ENCODE measurements at places on chromosomes 2 and 18.

DNA sequence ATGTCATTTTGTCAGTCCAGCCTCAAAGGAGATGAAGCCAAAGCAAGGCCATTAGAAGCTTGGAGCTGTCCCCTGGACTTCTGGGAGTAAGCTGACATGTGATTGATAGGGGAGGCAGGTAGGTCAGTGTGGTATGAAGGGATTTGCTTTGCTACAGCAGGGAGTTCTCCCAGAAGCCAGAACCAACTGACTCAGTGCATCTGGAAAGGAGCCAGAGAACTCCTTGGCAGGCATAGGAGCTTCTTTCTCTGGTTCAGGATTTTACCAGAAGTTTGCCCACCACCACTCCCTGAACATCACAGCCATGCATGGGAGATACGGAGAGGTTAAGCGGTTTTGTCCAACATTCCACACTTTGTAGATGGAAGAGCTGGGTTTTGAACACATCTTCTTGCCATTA is 24.5 kb upstream of the KCNE4 start:
- DNase-seq, result no peak

DNA sequence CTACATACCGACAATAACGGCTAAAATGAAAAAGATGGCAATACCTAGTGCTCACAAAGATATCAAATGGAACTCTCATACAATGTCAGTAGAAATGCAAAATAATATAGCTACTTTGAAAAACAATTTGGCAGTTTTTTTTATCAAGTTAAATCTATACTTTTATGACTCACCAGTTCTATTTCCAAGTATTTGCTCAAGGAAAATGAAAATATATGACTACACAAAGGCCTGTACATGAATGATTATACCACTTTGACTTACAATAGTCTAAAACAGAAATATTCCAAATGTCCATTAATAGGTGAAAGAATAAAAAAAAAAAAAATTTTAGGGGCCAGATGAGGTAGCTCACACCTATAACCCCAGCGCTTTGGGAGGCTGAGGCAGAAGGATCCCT is 219.8 kb downstream of the ZRANB3 start:
- DNase-seq, result no peak

DNA sequence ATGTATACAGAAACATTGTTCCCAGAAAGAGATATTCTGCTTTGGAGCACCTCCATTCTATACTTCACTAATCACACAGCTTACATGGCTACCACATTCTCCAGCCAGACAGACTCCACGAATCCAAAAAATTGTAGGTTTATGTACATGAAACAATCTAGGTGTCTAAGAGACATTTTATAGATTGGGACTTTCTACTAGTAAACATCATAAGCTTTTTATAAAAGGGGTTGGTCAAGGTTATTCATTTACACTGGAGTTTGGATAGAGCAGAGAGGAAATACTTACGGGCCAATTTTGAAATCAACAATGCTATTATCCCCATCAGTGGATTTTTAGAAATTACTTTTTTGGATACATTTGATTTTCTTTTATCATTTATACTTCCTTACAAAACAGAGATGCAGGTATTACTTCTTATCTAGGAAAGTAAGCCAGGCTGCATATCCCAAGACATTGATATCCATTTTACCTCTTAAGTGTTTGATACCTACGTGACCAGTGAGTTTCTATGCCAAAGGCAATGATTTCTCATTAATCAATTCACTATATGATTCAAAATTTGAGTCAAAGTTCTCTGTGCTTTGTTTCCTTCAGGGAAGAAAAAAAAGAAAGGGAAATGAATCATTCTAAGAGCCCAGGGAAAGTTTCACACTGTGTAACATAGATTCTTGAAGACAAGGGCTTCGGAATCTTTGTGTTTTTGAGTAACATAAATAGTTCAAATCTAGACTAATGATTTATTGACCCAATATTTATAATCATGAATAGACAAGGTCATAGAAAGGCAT is 140.5 kb downstream of the PTH2R start:
- no peak for DNase-seq

DNA sequence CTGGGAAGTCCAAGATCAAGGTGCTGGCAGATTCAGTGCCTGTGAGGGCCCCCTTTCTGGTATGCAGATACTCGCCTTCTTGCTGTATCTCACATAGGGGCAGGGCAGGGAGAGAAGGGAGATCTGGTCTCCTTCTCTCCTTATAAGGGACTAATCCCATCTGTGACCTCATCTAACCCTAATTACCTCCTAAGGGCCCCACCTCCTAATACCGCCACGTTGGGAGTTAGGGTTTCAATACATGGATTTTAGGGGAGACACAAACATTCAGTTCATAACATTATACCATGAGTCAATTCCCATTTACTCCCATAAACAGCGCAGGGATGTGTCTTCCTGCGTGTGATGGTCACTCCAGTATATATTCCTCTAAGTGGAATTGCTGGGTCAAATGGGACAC is 73.8 kb upstream of the TXNDC2 start:
- no peak for DNase-seq

GRCh38 chr2:40284797-40285196 is 167.1 kb downstream of the SLC8A1 start:
- no peak for DNase-seq

GRCh38 chr18:11884396-11885030 is 23.6 kb downstream of the MPPE1 start:
- no peak for DNase-seq

- DNase-seq, result no peak
These were observed 65.4 kb upstream of the ACAA2 start for GRCh38 chr18:49878567-49879270.
